ENCODE measurements at places on chromosomes 12 and 14.

GRCh38 chr14:92926180-92926845 lies 3.4 kb downstream of the CHGA start:
- DNase-seq, result no peak

- DNase-seq, result peak; percentile 73
Measured at GRCh38 chr12:109946505-109946904, 46.4 kb downstream of the TCHP start.

GRCh38 chr12:3364226-3364625 lies 126.8 kb upstream of the PRMT8 start:
- DNase-seq, result no peak

- peak; percentile 67 for DNase-seq
Measured at GRCh38 chr14:51304941-51305340, 64.9 kb downstream of the TMX1 start.

DNA sequence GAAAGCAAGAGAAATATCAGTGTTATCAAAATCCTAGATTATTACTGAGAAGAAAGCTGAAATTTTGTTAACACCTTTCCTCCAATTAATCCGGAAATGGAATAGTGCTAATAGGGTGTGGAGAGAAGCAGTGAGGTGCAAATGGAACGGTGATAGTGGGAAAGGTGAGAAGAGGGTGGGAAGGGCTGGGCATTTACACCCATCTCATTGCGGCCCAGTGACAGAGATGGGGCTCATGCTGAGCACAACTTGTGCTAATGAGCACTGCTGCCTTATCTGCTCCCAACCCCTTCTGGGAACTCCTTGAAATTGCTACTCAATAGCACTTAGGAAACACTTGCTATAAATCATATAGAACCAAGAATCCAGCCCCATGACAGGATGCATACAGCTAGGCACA lies 94.4 kb downstream of the PTPRR start:
- DNase-seq, result no peak

- no peak for DNase-seq
Measured at GRCh38 chr14:24289649-24290280, 9.8 kb downstream of the DHRS1 start.

DNA sequence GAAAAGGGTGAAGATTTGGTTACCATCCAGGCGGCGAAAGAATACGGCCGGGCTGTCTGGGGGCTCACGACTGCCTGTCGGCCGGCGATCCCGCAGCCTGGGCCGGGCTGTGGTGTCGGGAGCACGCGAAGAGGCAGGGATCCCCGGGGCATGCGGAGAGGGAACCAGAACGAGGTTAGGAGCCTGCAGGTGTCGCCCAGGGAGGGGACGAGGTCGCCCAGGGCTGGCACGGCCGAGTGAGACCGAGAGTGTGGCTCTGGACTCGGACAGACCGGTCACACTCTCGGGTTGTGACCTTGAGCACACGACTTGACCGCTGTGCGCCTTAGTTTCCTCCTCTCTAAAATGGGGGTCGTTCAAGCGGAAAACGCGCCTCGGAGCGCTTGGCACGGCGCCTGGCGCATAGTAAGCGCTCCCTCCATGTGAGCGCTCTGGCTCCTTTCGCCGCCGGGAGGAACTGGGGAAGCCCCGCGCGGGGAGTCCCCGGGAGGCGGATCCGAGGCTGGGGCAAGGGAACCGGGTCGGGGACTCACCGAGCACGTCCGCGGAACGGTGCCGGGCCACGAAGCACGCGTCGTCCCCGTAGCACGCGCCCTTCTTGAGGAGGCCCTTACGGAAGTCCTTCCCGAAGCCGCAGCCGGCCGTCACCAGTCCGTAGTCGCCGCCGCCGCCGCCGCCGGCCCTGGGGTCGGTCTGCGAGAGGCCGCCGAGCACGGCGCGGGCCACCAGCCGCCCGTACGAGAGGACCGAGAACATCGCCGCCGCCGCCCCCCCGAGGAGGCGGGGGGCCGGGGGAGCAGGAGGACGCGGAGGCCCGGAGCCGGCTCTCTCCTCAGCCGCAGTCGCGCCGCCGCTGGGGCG lies 612 bp downstream of the PPTC7 start:
- DNase-seq, result no peak

GRCh38 chr12:47714826-47715386 lies 9.1 kb upstream of the RPAP3 start:
- DNase-seq, result no peak

GRCh38 chr12:121494093-121494787 lies 86.6 kb downstream of the KDM2B start:
- DNase-seq, result peak; percentile 43

DNA sequence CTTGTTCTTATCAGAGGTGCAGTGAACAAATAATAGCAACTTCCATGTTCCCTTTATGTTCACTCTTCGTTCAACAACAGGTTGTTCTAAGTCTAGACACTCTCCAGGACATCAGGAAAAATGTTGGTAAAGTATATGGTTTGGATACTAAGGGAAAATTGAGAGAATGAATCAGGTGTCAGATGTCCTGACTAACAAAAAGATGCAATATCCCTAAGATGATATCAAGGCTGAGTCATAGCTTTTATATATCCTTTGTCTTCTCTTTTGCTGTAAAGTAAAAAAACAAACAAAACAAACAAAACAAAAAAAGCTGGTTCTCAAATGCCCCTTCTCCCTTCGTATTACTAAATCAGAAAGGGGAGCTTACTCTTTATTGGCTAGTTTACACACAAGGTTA lies 11.1 kb downstream of the GLIPR1L1 start:
- DNase-seq, result no peak

GRCh38 chr12:71469258-71469750 lies 29.7 kb downstream of the LGR5 start:
- DNase-seq, result no peak

DNA sequence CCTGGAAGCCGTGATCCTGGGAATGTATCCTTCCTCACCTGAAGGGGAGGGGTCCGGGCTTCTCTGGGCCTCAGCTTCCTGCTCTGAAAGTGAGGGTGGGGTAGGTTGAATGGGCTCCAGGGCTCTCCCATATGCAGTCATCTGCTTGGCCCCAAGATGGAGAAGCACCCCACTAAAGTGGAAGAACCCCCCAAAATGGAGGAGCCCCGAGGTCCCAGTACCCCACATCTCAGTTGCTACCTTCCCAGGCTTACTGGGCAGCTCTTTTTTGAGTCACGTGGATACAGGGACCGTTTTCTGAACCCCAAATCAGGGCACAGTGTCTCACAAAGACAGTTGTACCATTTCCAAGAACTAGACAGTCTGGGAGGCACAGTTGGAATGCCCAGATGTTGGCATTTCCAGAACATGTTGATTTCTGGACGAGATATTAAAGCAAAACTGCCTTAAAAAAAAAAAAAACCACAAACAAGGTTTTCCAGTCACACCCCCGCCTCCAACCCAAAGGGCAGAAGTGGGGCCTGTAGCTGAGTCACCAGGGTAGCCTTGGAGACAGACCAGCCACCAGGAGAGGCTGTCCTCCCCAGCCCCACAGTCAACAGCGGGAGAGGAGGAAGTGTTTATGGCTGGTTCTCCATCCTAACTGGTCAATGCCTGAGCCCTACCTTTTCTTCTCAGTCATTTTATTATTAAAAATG lies 12.1 kb downstream of the VASH1 start:
- DNase-seq, result no peak

DNA sequence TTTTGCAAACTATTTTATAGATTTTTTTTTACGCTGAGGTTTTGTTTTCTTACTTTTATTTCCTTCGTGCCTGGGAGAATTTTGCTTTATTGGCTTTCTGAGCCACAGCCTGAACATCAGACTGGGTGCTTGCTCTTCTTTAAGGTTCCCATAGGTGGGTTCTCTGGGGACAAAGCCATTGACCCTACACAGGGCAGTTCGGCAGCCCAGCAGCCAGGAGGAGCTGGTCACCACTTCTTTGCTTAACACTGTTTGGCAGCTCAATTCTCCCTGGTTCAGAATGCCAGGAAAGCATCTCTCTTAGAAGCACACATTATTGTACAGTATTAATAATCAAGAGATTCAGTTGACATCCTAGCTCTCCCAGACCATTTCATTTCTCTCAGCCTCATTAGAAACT lies 140.8 kb upstream of the NEDD1 start:
- peak; percentile 24 for DNase-seq

- no peak for DNase-seq
Measured at GRCh38 chr14:66231820-66232219, 254.4 kb upstream of the CCDC196 start.

DNA sequence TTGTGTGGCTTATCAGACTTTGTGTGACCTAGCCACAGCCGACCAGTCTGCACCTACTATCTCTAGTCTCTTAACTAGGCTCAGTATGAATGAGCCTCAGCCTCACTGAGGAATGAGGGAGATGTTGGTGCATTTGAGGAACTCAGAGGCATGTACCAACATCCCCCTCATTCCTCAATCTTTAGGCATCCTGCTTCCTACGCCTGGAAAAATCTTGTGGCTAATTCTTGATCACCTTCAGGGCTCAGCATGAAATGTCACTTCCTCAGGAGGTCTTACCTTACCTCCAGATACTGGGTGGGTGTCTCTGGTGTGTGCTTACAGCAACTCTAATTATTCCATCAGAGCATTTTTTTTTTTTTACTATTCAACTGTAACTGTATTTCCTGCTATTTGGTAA lies 148.8 kb upstream of the TMCC3 start:
- DNase-seq, result no peak

GRCh38 chr14:88166616-88167015 lies 156.5 kb downstream of the KCNK10 start:
- DNase-seq, result no peak

All from SK-MEL-5 (cell line).